ENCODE measurements at places on chromosomes 1 and 21. TPM values are rescaled to one million over a fixed set of nuclear protein-coding genes. Genes with fewer than 3 reads are reported as not detected.

The IRF6 gene
- total RNA-seq: 17.9 TPM

GRCh38 chr21:38286739-38287471, 30.1 kb downstream of the KCNJ15 start:
- DNase-seq: no peak

GRCh38 chr1:119083980-119084379, 56.5 kb downstream of the WARS2 start:
- DNase-seq: no peak

The RORC gene
- total RNA-seq: 16.4 TPM

DNA sequence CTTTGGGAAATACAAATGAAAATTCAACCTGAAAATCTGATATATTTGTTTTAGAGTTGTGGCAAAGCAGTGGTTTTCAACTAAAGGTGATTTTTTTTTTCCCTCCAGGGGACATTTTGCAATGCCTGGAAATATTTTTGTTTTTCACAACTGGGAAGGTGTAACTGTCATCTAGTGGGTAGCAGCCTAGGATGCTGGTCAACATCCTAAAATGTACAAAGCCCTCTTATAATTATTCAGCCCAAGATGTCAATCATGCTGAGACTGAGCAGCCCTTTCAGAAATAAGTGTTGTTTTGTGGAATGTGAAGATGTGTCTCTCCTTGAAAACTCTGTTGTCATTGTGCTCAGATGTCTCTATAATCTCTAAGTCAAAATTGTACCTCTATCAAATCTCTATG, 95.2 kb upstream of the NCAM2 start:
- no peak for DNase-seq

- no peak for DNase-seq
These were observed 530.5 kb downstream of the PTBP2 start for GRCh38 chr1:97252076-97252475.

DNA sequence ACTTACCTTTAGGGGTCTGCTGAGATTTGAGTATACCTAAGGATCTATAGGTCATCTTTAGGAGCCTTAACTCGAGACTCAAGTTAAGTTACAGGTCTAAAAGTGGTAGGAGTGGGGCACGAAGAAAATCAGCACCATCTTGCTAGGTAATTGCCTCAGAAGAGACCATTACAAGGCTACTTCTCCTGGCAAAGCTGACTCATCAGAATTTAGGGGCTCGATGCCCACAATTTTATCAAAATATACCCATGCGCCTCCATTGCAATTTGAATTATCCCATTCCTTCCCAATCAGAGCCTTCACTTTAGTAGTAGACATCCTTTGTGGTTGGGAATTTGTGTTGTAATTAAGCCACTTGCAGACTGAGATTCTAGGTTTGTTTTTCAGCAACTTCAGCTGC, 1994.3 kb downstream of the MRPL39 start:
- no peak for DNase-seq

- DNase-seq: no peak
These were observed 17.0 kb upstream of the GPR37L1 start for GRCh38 chr1:202105571-202106339.

The CELA3A gene
- not detected for total RNA-seq

The HUNK gene
- 2.0 TPM for total RNA-seq

DNA sequence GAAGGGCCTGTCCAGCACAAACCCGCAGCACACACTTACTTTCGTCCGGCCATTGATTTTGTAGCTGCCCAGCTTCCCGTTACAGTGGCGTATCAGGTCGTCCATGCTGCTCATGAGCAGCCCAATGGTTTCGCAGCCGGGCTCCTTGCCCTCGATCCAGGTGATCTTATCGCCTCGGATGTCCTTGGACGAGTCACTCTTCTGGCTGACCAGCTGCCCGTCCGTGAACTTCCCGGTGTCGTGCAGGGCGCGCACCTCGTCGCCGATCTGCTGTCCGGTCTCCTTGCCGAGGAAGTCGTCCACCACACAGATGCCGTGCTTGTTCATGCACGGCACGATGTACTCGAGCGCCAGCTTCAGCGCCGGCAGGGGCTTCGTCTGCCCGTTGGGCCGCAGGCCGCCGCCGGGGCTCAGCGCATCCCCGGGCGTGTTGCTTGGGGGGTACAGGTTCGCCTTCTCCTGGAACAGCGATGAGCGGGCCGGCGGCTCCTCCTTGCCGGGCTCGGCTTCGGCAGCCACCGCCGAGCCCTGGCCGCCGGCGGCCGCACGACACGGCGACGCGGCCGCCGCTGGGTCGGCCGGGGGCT, 1.0 kb downstream of the EGLN1 start:
- DNase-seq: peak; percentile 77

Data from upper lobe of right lung (tissue), 1 donor.